ENCODE measurements at places on chromosomes 12 and 14.

GRCh38 chr14:33904609-33905008 lies 46.3 kb downstream of the EGLN3 start:
- DNase-seq: no peak

DNA sequence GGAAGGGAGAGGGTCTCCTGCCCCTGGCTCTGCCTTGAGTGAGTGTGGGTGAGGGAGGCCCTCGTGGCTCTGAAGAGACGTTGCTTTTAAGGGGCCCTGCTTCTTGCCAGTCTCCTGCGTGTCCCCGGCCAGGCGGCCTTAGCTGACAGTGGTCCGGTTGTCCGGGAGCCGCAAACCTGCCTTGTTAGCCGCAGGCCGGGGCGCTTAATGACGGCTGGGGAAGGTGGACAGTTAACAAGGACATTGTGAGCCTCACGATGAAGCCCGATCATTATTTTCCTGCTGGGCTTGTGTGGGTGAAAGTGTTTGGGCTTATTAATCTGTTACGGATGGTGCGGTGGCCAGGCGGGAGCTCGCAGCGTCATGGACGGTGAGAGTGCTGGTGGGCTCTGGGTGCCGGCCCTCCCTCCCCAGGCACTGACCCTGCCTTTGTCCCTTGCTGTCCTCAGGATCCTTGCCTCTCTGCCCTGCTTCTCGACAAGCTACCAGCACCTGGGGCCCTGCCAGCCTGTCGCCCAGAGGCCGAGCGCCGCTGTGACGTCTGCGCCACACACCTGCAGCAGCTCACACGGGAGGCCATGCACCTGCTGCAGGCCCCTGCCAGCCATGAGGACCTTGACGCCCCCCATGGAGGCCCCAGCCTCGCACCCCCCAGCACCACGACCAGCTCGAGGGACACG lies 13.3 kb downstream of the KIF26A start:
- DNase-seq: no peak

DNA sequence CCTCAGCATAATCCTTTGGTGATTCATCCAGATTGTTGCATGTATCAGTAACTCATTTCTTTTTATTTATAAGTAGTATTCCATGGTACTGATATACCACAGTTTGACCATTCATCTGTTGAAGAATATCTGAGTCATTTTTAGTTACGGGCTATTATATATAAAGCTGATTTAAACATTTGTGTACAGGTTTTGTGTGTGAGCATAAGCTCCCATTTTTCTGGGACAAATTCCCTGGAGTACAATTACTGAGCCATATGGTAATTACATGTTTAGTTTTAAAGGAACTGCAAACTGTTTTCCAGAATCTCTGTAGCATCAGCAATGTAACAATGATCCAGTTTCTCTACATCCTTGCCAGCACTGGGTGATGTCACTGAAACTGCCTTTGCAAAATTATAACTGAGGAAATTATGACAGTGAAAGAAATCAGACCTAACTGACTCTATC lies 236.2 kb upstream of the KRR1 start:
- peak; percentile 89 for DNase-seq

DNA sequence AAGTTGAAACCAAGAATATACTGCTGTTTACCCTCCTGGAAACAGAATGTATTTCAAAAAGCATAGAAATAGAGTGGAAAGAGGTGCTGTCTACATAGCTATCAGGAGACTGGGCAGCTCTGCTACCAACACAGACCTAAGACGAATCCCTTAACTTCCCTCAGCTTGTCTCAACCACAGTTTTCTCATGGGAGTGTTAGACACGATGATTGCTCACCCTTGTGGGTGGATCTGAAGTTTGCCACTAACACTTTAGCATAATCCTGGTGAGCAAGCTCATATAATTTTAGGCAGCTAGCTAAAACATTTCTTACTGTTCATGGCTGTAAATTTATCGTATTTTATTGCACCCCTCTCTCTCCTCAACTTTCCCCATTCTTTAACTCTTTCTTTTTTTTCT lies 38.5 kb downstream of the C12orf75 start:
- DNase-seq: peak; percentile 83

- no peak for DNase-seq
Observed at GRCh38 chr14:53808042-53808441, 148.6 kb downstream of the BMP4 start.

DNA sequence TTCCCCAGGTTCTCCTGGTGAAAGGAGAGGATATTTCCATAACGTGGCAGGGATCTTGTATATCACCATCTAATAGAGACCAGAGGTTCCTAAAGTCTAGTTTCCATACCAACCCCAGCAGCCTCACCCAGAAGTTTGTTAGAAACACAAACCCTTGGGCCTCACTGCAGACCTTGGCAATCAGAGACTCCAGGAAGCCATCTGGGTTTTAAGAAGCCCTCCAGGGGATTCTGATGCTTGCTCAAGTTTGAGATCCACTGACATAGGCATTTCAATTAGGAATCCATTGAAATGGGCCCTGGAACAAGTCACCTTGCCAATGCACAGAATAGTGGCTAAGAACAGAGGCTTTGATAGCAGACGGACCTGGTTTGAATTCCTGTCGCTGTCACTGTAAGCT lies 2.2 kb upstream of the CMKLR1 start:
- no peak for DNase-seq

- DNase-seq: peak; percentile 81
Observed at GRCh38 chr12:95802482-95803270, 12.1 kb upstream of the NTN4 start.

DNA sequence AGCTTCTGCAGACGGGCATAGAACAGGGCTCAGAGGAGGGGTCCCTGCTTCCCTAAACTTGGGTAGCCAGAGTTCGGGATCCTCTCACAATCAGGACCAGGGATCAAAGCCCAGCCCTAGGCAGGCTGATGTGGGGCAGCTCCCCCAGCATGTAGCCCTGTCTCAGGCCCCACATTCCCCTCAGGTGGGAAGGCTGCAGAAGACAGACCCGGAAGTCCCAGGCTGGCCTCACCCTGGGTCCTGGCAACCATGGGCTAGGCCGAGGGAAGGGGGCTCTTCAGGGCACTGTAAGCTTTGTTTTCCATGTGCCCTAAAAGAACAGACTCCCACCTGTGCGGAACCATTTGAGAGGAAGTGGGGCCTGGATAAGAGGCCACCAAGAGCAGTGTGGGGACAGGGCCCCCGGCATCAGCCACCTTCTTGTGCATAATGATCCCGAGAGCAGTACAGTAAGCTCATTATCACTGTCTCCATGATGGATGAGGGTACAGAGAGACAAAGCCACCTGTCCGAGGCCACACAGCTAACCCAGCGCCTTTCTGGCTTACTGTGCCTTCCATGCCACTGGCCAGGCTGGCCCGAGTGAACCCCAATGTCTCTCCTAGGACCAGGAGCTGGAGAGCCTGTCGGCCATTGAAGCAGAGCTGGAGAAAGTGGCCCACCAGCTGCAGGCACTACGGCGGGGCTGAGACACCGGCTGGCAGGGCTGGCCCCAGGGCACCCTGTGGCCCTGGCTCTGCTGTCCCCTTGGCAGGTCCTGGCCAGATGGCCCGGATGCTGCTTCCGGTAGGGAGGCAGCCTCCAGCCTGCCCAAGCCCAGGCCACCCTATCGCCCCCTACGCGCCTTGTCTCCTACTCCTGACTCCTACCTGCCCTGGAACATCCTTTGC lies 11.5 kb downstream of the CHGA start:
- DNase-seq: no peak

DNA sequence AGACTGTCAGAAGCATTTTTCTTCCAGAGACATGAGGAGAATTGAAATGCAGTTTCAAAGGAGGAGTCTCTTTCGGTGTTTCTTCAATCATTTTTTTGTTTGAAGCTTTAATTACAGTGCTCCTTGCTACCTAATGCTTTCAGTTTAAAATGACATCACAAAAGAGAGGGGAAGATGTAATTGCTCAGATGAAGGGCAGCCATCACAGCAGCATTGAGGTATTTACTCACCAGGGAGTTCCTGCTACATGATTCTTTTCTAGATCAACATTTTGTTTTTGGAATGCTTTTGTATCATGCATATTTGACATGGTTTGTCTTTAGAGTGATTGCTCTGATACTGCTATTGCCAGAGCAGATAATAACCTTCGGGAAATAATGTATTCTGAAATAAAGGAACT lies 28.6 kb downstream of the FLRT2 start:
- no peak for DNase-seq

DNA sequence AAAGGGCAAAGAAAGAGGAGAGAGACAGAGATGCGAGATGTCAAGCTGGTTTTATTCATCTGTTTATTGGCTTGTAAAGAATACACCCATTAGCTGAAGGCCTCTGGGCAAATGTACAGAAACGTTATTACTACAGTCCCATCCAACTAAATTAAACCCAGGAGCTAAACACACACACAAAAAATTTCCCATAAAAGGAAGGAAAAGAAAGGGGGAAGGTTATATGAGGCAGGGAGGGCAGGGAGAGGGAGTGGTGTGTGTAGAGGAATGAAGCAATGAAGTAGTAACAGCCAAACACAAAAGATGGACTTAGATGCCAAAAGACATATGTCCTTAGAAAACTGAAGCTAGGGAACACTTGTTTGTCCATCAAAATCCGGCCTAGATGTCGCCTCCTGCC lies 3.1 kb upstream of the MFAP5 start:
- no peak for DNase-seq

DNA sequence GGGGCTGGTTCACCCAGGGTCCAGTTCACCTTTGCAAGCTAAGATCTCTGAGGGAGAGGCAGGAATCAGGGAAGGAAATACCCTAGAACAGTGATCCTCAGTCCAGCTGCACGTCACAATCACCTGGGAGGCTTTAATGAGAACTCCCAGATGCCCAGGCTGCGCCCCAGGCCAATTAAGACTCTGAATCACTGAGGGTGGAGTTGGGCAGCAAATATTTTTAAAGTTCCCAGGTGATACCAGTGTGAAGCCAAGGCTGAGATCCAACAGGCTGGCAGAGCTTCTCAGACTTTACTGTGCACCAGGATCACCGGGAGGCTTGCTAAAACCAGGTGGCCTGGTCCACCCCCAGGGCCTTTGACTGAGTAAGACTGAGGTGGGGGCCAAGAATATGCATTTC lies 23.8 kb downstream of the MYL2 start:
- no peak for DNase-seq

- no peak for DNase-seq
Observed at GRCh38 chr12:42625611-42626010, 36.1 kb upstream of the PRICKLE1 start.

DNA sequence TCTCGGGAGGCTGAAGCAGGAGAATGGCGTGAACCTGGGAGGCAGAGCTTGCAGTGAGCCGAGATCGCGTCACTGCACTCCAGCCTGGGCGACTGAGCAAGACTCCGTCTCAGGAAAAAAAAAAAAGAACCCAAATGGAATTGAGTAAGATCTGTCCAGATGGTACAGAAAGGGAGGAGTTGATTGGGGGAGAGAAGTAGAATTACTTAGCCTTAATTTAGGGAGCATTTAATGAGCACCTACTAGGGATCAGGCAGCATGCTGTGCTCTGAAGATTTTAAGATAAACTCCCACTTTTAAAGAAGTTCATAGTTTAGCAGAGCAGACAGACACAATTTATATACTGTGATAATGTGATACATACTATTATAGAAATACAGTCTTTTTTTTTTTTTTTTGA lies 4.5 kb downstream of the RAB5B start:
- no peak for DNase-seq

DNA sequence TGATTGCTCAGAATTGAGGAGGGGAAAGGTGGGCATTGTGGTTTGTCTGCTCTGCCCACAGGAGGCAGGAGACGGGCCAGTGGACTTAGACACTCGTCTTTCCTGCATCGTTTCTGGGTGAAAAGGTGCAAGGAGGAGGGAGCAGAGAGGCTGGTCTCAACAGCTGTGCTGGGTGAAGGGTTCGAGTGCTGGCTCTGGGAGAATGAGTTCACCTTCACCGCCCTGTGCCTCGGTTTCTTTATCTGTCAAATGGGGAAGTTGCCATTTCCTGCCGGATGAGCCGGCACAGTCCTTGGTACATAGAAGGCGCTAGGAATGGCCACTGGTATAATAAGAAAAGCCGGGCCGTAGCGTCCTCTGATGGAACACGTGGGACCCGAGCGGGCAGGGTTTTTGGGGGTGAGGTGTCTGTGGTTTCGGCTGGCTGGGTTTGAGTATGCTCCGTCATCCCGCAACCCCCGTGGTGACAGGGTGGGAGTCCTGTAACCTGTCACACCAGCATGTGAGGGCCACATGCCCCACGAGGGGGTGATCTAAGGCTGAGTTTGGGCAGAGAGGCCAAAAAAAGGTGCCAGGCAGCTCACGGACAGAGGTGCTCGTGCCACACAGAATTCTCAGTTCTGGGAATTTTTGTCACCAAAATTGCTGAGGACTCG lies 7.3 kb downstream of the BCL7A start:
- DNase-seq: no peak

- no peak for DNase-seq
Observed at GRCh38 chr12:65257986-65258385, 20.5 kb upstream of the MSRB3 start.

DNA sequence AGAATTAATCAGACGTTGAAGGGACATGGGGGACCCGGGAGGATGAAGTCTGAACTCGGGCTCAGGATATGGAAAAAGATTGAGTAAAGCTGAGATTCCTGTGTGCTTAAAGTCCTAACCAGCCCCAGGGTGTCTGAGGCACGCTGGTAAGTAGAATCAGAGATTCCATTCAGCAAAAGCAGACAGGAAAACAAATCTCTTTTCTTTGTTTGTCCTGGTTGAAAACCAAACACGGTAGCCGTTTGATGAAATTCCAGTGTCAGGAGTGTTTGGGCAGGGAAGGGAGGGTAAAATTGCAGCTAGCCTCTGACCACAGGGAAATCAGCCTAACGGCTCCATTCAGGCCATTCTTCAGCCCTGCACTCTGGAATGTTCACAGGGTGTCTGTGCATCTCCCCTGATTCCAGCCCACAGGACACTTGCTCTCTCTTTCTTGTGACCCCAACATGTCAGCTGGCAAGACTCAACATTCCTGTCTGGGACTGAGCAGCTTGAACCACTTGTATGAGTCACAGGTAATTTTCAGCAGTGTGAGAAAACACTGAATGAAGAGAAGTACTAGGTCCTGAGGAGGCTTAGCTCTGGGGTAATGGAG lies 31.0 kb downstream of the NINJ2 start:
- DNase-seq: peak; percentile 76

- DNase-seq: no peak
Observed at GRCh38 chr12:54561164-54561563, 11.8 kb downstream of the PDE1B start.

GRCh38 chr14:90805662-90806540 lies 10.3 kb downstream of the TTC7B start:
- peak; percentile 36 for DNase-seq

- peak; percentile 72 for DNase-seq
Observed at GRCh38 chr12:65685514-65685913, 138.8 kb upstream of the HMGA2 start.
